WTC11 (cell line): ENCODE measurements at places on chromosomes 11 and 22. TPM values are rescaled to one million over a fixed set of nuclear protein-coding genes. Genes with fewer than 3 reads are reported as not detected.

The MEI1 gene
- total RNA-seq, result 0.16 to 1.1 TPM (median 0.35 TPM) in 3 replicates

The MUC2 gene
- 0.07 to 0.60 TPM (median 0.22 TPM) in 3 replicates for total RNA-seq

DNA sequence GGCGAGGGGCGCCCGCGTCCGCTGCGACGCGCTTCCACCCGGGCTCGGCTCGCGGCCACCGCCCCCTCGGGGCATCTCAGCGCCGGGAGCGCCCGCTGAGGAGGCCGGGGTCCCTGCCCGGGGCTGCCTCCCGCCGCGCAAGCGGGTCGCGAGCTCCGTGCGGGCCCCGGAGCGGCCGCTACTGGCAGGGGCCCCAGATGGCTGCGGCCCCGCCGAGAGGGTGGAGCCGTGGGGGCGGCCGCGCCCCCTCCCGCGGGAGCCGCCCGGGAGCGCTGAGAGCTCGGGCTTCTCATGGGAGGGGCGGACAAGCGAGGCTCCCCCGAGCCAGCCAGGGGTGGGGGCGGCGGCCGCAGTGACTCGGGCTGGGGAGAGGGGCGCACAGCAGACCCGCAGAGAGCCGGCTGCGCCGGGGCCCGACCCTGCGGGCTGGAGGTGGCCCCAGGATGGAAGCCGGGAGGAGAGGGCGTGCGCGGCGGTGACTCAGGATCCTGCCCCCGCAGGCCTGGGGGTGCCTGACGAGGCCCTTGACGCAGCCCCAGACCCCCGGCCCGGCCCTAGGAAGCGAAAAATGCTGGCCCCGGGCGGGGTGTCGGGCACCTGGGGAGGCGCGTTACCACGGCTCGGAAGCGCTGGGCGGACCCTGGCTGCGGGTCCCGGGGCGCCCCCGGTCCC is 603 bp upstream of the ZFTA start:
- peak; percentile 32 for DNase-seq

DNA sequence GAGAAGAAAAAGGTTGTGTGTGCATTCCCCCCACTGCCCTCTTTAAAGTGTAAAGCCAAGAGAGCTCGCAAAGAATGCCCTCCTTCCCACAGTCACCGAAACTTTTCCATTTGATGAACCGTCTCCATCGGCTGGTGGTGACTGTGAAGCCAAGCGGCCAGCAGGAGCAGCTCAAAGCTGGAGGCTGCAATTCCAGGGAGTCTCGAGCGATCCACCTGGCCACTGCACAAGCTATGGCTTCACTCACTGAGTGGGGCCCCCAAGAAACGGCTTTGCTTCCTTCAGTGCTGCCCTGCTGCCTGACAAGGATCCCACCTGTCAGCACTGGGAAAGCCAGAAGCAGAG is 117.7 kb downstream of the ABTB2 start:
- no peak for DNase-seq

DNA sequence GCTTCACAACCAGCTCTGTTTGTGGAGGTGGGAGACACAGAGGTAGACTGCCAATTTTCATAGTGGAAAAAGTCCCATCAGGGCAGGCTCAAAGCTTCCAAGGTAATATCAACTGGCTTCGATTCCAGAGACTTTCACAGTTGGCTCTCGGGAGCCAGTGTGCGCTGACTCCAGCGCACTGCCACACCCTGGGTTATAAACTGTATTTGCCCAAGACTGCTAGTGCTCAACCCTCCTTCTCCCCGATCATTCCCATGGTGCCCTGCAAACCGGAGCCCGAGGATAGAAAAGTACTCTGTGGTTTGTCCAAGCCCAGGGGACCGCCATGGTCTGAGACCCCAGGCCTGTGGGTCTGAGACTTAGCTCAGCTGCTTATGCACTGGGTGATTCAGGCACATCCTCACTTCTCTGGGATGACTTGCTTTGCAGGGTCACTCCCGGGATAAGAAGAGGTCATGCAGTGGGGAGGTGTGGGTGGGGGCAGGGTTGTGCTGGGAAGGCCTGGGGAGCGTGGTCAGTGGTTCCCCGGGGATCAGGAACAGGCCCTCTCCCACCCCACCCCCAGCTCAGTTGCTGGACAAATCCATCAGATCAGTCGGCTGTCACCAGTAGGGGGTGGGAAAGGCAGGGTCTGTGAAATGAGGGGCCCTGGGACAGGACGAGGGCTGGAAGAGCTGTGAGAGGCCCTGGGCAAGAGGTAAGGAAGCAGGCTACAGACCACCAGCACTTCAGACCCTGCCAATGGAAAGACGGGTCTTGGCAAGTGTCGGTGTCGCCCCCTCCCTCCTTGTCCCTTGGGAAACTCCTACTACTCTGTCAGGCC is 26.7 kb upstream of the PICK1 start:
- DNase-seq, result no peak

GRCh38 chr11:128664317-128664716 is 29.6 kb upstream of the FLI1 start:
- no peak for DNase-seq

- DNase-seq, result no peak
Measured at GRCh38 chr22:19568337-19569275, 44.4 kb upstream of the CLDN5 start.

GRCh38 chr22:48142388-48142787 is 1379.9 kb downstream of the TBC1D22A start:
- no peak for DNase-seq

GRCh38 chr11:76385903-76386302 is 4.8 kb downstream of the GVQW3 start:
- no peak for DNase-seq

GRCh38 chr22:46649141-46650077 is 29.2 kb downstream of the GRAMD4 start:
- no peak for DNase-seq

GRCh38 chr11:130947889-130948288 is 31.6 kb upstream of the SNX19 start:
- DNase-seq, result no peak

DNA sequence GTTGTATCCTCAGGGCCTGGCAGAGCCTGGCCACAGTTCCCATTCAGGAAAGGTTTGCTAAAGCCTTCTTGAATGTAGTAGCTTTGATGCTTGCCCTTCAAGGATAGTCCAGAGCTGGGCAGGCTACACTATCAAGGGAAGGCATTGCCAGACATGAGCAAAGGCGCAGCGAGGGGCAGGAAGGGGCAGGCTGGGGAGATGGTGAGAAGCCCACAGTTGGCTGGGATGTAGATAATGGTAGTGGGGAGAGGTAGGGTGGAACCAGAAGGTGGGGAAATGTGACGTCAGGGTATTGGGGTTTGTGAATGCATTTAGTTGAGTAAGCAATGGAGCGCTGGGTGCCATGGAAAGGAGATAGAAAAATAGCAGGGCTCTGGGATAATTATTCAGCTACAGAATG is 28.6 kb downstream of the LRRC32 start:
- no peak for DNase-seq

- no peak for DNase-seq
Measured at GRCh38 chr11:74676596-74676995, 54.6 kb downstream of the CHRDL2 start.

- no peak for DNase-seq
Measured at GRCh38 chr11:133366147-133366546, 166.2 kb downstream of the OPCML start.

DNA sequence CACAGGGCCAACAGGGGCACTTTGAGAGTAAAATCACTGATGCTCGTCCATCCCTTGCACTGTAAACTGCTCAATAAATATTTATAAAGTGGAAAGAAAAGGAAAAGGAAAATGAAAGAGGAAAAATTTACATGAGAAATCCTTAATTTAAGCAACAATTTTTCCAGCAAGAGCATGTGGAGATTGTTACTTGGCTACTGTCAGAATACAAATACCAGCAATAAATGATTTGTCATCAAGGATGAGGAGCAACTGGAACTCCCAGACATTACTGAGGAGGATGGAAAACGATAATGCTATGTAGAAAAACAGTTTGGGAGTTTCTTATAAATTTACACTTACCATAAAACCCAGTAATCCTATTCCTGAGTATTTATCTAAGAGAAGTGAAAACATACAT is 123.0 kb downstream of the SGSM3 start:
- DNase-seq, result no peak
